ENCODE measurements at places on chromosomes 12 and 14. TPM values are rescaled to one million over a fixed set of nuclear protein-coding genes. Genes with fewer than 3 reads are reported as not detected.

FGF6 gene
- total RNA-seq: not detected

GDF3 gene
- not detected for total RNA-seq

CIDEB gene
- total RNA-seq: 4.2 TPM

ZC3H14 gene
- 78.3 TPM for total RNA-seq

KRT80 gene
- total RNA-seq: 0.25 TPM

PAPLN gene
- 3.0 TPM for total RNA-seq

C12orf54 gene
- total RNA-seq: not detected

AICDA gene
- total RNA-seq: not detected

SPTB gene
- total RNA-seq: under 0.01 TPM

DEPDC4 gene
- 5.9 TPM for total RNA-seq
